ENCODE measurements at places on chromosomes 16 and 17.
A peak's percentile ranks its signal among the peaks of the same experiment; 100 is the strongest.

- DNase-seq = no peak
These were observed 71.3 kb downstream of the KANSL1 start for GRCh38 chr17:46121841-46122485.

- DNase-seq = no peak
These were observed 6.5 kb downstream of the ZZEF1 start for GRCh38 chr17:4136373-4136772.

DNA sequence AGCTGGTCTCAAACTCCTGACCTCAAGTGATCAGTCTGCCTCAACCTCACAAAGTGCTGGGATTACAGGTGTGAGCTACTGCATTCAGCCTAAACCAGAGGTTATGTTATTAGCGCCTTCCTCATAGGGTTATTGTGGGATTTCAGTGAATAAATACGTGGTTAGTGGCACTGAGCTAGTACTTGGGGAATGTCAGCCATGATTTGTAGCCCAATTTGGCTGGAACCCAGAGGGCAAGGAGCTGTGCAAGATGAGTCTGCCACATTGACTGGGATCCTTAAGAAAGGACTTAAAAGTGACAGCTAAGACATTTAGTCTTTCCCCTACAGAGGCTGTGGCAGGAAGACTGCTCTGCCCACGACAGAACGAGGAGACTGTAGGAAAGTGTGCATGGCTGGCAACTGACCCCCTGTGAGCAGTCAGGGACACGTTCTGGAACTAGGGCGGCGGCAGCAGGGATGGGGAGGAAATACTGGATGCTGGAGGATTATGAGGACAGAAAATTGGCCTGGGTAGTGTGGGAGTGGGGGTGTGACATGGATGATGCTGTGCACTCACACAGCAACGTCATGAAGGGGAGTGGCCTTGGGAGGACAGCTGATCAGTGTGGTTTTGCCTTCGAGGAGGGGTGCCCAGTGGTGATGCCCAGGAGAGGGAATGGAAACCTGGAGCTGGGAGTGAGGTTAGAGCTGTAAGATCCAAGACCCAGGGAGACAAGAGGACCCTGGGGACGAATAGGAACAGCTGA, 14.6 kb downstream of the ATP5PD start:
- DNase-seq = peak; percentile 65

DNA sequence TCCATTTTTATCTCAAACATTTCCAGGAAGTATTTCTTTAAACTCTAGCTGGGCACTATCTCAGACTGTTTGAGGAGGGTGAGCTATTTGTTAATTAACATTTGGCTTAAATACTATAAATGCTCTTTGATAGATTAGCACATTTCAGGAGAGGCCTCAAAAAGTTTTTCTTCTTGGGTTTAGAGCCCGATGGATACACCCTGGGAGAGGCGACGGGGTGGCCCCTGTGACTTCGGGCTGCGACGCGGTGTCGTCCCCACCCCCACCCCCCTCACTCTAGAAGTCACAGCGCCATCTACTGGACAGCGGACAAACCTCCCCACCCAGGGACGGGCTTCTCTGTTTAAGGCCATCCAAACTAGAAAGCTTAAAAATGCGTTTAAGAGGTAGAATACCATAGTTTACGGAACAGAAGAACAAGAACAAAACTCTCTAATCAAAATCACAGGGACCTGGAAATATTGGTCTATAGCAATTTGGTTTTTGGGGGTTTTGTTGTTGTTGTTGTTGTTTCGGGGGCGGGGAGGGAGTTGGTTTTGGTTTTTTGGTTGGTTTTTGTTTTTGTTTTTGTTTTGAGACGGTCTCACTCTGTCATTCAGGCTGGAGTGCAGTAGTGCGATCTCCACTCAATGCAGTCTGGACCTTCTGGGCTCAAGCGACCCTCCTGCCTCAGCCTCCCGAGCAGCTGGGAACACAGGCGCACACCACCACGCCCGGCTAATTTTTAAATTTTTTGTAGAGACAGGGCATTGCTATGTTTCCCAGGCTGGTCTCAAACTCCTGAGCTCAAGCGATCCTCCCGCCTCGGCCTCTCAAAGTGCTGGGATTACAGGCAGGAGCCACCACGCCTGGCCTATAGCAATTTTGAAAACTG, 254.4 kb downstream of the C16orf95 start:
- DNase-seq = no peak

DNA sequence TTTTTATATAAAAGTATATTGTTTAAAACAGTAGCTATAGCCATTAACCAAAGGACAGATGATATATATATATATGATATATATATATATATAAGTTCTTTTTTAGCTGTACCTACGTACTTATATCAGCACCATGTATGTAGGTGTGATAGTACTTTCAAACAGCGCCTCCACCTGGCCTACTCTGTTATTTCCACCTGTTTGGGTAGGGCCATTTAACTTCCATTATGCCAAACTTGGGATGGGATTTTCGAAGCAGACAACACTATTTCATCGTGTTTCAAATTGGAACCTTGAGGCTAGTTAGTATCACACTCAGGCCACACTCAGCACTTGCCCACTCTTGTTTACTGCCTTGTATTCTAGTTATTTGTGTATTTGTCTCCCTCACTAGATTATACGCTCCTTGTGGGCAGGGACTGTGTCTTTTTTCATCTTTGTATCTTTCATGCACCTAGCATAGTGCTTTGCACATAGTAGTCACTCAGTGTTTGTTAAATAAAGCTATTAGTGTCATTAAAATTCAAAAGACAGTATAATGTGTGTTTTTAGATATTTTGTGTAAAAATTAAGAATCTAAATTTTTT, 11.8 kb upstream of the CLTC start:
- peak; percentile 39 for DNase-seq

DNA sequence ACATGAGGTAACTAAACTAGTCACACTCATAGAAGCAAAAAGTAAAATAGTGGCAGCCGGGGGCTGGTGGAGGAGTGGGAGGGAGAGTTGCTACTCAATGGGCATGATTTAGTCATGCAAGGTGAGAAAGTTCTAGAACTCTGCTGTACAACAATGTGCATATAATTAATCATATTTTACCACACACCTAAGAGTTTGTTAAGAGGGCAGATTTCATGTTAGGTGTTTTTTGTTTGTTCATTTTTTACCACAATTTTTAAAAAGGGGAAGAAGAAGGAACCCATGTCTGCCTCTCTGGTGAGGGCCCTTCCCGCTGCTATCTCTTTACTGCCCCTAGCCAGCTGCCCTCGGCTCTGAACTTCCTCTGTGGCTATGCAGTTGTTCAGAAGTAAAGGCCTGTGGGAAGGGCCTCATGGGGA, 11.2 kb downstream of the CD300LB start:
- peak; percentile 35 for DNase-seq

DNA sequence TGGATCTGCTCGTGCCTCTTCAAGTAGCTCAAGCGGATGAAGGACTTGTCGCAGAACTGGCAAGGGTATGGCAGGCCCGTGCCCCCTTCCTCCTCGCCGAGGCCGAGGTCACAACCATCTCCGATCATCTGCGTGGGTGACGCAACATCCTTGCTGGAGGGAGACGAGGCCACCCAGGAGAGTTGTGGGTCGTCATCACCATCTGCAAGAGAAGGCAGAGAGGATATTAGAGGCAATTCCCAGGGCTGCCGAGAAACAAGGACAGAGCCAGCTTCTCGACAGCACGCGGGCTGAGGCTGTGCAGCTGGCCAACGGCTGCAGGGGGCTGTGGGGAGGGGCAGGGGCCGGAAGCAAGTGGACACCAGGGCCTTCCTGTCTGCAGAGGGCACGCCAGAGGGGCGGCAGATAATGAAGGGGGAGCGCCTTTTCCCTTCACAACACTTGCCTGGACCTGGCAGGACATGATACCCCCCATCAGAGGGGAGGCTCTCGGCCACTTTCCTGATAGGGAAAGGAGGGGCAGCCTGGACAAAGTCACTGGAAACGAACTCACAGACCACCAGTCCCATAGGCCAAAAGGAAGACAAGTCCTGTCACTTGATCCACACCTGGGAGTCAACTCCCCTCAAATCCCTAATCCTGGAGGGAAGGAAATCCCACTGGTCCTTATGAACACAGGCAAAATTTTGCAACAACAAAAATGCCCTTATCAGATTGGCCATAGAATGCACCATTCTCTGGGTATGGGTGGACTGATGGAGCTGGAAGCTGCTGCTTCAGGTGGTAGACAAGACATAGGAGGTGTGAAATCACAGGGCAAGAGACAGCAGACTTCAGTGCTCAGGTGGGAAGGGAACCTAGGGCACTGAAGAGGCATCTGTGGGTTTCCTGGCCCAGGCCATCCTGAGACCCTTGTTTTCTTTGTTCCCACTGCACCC, 217.0 kb downstream of the ZNF423 start:
- DNase-seq = no peak

DNA sequence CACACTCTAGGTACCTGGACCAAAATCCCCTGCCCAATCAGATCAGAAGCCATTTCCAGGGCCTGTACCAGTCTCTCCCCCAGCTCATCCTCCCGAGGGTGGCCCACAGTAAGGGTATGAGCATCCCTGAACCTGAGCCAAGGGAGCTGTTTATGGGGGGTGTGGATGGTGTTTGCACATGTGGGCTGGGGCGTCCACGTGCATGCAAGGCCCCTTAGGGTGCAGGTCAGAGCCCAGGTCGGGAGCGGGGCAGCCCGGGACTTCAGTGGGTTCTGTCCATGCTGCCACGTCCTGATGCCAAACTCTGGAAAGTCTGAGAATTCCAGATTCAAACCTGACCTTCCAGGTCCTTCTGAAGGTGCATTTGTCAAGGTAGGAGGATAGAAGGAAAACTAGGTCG, 9.8 kb downstream of the MILR1 start:
- DNase-seq = no peak

DNA sequence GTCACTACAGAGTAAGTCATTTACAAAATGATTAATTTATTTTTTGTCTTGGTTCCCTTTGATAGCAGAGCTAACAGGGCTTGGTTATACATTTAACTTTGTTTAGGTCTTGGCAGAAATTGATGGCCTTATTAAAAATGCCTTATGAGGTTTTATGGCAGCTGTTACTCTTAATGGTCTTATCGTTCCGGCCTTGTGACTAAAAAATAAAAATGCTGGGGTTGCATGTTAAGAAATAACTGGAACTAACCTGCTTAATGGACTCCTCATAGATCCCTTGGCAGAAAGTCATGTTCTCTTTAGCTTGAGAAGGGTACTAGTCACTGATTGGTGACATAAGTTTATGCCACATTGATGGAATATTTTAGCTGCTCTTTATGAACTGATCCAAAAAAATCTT, 18.3 kb downstream of the COX11 start:
- no peak for DNase-seq

DNA sequence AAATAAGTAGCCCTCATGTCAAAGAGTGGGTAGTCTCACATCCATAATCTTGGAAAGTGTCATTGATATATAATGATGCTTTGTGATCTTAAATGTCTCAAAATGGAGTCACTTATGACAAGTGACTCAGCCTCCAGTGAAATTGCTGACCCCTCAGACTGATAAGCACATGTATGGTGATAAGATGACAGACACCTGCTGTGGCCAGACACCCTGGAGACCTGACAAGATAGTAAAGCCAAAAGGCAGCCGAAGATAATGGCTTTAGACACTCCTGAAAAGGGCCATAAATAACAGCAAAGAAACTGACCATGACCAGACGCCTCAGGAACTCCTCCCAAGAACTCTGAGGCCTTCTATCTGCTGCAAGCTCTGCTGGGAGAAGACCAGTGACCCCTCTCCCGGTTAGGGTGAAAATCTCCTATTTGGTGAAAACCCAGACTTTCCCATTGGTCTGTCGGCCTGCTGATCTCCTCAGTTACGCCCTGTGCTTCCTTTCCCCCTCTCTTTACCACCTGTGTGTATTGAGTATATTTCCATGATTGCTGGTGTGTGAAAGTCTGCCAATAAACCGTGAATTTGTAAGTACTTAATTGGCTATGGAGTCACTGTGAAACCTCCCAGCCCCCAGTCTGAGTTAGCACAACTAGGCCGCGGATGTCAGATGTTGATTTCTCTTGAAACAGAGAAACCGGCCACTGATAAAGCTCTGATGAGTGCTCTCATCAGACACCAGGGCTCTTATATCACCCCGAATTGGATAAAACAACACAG, 226.7 kb upstream of the MYOCD start:
- DNase-seq = no peak

- DNase-seq = no peak
These were observed 22.3 kb downstream of the GJC1 start for GRCh38 chr17:44807817-44808155.

DNA sequence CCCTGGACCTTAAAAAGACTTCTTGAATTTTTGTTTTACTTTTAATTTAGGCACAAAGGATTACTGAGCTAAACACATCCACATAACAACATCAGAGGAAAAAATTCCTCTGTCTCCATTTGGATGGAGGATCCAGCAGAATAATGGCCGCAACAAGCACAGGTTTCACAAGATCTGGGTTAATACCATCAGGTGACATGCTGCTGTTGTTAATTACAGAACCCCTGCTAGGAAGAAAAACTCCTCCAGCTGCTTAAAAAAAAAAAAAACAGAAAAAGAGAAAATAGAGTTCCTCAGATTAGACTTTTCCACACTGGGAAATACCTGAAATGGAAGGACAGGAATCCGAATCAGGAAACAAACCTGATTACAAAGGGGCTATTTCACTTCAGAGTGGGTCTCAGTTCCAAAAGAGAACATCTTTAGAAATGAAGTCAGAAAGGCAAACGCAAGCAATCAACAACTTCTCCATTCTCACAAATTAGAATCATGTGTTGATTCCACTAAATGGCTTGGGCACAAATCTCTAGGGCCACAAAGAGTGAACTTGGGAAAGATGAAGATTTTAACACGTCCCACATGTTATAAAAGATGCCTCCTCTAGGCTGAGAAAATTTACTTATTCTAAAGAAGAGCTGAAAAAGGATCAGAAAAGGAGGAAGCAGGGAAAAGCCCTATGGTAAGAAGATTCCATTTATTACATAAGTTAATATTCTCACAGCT, 44.0 kb downstream of the SPOP start:
- DNase-seq = no peak

- no peak for DNase-seq
These were observed 22.6 kb downstream of the SMURF2 start for GRCh38 chr17:64639516-64639915.

GRCh38 chr17:70106551-70106950, 31.5 kb downstream of the KCNJ16 start:
- no peak for DNase-seq

DNA sequence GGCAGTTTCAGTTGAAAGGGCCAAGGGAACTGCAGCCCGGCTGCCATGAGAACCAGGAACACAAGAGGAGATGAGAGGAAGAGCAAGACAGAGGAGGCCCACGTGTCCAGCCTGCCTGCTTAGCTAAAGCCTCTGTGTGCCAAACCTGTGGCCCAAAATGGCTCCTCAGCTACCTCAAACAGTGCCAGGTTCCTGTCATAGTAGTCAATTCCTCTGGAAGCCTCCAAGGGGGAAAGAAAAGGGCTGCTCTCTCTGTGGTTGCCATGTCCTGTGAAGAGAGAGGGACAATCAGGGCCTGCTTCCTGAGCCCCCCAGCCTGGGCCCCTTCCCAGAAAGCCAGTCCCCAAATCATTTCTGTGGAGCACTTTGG, 5.2 kb downstream of the SLC12A4 start:
- DNase-seq = no peak
